ENCODE measurements at places on chromosomes 3 and 15.

- DNase-seq = no peak
Observed at GRCh38 chr3:66066963-66067617, 28.4 kb upstream of the MAGI1 start.

DNA sequence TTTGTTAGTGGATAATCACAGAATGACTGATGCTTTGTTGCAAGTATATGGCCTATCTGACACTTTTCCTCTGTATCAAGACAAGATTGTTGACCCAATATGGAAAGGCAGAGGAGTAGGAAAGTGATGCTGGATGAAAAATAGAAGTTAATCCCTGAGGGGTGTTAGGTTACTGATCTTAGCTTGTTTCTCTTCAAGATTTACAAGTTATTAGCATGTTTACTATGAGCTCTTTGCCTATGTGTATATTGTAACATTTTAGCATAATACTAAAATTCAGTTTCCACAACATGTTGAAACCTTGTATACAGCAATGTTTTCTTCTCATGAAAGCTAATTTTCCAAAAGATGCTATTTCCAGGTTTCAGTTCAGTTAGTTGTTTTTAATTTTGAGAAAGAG lies 120.4 kb upstream of the CCNL1 start:
- DNase-seq = no peak

DNA sequence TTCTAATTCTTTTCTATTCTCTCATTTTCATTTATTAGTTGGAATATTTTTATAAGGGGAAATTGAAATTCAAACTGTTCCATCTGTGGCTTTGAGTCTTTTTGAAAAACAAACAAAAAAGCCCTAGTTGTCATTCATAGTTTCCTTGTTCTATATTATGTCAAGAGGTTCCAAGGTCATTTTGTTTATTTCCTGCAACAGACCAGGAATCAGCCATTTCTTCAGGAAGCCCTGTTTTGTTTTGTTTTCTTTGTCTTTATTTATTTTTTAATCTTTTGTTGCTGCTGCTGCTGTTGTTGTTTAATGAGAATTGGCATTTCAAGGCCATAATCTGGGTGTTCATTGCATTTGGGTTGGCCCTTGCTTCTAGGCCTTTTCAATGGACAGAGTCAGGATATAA lies 14.8 kb downstream of the LNP1 start:
- no peak for DNase-seq

- DNase-seq = no peak
Observed at GRCh38 chr15:62262305-62262941, 97.3 kb upstream of the C2CD4B start.

- no peak for DNase-seq
Observed at GRCh38 chr15:87667643-87668042, 588.9 kb downstream of the NTRK3 start.

DNA sequence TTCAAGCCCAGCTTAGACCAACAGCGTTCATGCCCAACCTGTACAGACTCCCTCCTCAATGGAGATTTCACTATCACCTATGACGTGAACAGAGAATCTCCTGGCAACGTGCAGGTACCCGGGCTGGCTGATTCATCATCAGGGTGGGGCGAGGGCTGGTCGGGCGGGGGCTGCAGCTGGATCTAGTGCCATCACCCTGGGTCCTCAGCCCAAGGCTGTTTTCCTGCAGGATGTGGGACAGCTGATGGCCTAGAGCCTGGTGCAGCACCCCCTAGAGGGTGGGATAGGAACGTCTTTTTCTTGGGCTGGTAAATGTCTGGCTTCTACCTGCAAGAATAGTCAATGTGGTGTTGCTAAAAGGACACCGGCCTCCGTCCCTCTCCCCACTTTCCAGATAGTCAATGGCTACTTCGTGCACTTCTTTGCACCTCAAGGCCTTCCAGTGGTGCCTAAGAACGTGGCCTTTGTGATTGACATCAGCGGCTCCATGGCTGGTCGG lies 4.4 kb downstream of the ITIH3 start:
- DNase-seq = peak; percentile 30

GRCh38 chr3:119891944-119892721 lies 110.2 kb downstream of the NR1I2 start:
- DNase-seq = peak; percentile 65

GRCh38 chr15:25689592-25689991 lies 173.5 kb downstream of the ATP10A start:
- DNase-seq = no peak

DNA sequence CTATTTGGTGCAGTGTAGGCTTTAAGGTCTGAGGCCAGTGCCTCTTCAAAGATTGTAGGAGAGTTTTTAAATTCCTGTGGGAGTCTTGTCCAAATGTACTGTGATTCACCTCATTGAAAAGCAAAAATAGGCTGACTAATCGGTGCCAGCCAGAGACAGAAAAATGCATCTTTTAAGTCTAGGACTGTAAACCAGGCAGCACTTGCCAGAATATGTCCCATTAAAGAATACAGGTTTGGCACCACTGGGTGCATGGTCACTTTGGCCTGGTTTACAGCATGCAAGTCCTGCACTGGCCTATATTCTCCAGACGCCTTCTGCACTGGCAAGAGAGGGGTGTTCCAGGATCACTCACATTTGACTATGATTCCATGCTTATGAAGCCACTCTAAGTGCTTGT lies 20.3 kb upstream of the NOX5 start:
- no peak for DNase-seq

GRCh38 chr3:127835993-127836882 lies 13.9 kb upstream of the MGLL start:
- DNase-seq = no peak

DNA sequence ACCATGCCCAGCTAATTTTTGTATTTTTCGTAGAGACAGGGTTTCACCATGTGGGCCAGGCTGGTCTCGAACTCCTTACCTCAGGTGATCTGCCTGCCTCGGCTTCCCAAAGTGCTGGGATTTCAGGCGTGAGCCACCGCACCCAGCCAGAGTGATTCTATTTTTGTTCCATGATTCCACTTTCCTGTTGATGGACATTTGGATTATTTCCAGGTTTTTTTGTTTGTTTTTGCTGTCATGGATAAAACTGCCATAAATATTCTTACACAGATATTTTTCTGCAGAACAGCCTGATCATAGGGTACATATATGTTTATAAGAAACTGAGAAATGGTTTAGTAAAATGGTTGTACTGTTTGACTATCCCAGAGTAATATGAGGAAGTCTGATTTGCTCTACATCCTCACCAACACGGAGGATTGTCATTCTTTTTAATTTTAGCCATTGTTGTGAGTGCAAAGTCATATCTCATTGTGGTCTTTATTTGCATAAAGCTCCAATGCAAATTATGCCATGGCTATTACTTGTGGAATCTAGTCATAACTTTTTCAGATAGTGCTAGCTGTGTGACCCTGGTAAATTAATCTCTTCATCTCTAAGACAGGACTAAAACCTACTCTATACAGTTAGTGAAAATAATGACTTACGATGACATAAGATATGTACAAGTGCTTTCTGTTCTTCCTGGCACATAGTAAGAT lies 42.7 kb downstream of the MAP6D1 start:
- DNase-seq = no peak

- DNase-seq = peak; percentile 77
Observed at GRCh38 chr15:98853161-98853560, 154.4 kb downstream of the PGPEP1L start.

- DNase-seq = no peak
Observed at GRCh38 chr3:33392703-33393125, 47.5 kb downstream of the UBP1 start.

- no peak for DNase-seq
Observed at GRCh38 chr3:116166121-116166520, 279.2 kb downstream of the LSAMP start.

DNA sequence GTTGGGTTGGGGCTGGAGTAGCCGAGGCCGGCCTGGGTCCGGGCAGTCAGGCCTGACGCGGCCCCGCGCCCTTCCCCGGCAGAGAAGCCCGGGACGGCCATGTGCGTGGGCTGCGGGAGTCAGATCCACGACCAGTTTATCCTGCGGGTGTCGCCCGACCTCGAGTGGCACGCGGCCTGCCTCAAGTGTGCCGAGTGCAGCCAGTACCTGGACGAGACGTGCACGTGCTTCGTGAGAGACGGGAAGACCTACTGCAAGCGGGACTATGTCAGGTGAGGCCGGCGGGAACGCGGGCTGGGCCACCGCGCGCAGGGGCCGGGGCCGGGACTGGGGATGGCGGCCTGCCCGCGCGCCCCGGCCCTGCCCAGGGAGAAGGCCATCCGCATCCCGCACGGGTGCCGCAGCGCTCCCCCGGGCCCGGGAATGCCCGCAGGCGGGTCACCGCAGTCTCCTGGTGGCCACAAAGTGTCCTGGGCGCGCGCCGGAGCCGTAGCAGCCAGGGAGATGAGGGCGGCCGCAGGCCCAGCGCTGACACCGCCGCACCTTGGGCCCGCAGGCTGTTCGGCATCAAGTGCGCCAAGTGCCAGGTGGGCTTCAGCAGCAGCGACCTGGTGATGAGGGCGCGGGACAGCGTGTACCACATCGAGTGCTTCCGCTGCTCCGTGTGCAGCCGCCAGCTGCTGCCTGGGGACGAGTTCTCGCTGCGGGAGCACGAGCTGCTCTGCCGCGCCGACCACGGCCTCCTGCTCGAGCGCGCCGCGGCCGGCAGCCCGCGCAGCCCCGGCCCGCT lies 1.3 kb downstream of the ISL2 start:
- DNase-seq = no peak

DNA sequence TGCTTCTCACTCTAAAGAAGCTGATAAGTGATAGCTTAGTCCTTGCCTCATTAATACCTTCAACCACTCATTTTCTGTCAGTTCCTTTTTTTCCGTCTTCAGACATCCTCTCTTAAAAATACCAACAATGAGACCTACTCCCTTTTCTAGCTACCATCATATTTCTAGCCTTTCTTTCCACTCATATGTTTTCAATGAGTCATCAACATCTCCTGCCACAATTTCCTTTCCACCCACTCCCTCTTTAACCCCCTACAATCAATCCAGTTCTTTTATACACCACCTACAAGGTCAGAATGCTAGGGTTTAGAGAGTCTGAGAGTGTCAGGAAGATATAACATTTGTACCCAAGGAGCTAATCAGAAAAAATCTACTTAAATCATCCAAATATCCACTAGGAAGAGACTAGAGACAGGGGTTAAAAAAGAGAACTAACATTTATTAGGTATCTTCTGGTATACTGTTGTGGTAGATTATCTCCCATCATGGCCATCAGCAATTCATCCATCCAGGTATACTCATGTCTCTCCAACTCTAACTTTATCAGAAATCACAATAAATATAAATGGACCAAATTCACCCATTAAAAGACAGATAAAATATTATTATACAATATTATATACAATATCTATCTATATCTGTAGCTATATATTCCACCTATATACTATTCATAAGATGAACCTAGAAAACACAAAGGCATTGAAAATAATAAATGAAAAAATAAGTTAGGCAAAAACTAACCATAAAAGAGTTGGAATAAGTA lies 42.5 kb downstream of the MYLK start:
- no peak for DNase-seq

DNA sequence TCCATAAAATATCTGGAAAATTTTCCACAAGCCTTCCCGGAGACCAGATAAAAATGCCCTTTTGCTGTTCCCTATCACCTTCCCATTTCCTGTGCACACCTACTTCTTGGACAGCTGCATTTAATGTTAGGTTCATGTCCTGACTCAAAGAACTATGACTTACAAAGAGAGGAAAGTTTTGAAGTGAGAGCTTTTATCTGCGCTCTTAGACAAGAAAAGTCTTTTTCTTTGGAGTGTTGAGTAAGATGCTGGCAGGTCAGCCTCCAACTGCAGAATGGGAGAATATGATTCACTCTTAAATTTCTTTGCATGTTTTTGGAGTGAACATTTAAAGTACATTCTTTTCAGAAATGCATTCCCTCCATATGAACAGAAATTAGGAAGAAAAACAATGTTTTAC lies 147.3 kb upstream of the DPH6 start:
- no peak for DNase-seq

- no peak for DNase-seq
Observed at GRCh38 chr3:42504334-42505127, 2.1 kb downstream of the VIPR1 start.

All from activated CD4-positive, alpha-beta T cell treated with anti-CD3 and anti-CD28 coated beads, Interleukin-10, Interleukin-2, amounts not matched to agents 100 ng/mL and 50 ng/mL, durations not matched to agents 16 hours and 8 hours (primary cell).